ENCODE measurements at places on chromosomes 4 and X.

DNA sequence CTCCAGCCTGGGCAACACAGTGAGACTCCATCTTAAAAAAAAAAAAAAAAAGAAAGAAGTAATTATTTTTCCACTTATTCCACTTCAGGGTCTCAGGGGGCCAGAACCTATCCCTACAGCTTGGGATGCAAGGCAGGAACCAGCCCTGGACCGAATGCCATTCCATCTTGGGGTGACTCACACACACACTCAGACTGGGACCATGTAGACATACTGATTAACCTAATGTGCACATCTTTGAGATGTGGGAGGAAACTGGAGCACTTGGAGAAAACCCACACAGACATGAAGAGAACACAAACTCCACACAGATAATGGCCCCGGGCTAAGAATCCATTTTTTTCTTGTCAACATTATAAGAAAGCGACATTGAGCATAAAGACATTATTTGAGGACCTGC is 132.5 kb downstream of the PTTG2 start:
- DNase-seq = no peak

DNA sequence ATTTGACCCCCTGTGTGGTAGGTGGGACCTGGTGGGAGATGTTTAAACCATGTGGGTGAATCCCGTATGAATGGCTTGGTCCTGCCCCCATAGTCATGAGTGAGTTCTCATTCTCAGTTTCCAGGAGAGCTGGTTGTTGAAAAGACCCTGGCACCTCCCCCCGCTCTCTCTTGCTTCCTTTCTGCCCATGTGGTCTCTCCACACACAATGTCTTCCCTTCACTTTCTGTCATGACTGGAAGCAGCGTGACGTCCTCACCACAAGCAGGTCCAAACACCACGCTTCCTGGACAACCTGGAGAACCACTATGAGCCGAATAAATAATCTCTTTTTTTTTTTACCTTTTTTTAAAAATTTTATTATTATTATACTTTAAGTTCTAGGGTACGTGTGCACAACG is 3.5 kb upstream of the CSF2RA start:
- DNase-seq = no peak

GRCh38 chr4:167893531-167893930 is 198.8 kb upstream of the ANXA10 start:
- DNase-seq = no peak

- no peak for DNase-seq
Observed at GRCh38 chr4:83328521-83329187, 6.0 kb downstream of the HPSE start.

DNA sequence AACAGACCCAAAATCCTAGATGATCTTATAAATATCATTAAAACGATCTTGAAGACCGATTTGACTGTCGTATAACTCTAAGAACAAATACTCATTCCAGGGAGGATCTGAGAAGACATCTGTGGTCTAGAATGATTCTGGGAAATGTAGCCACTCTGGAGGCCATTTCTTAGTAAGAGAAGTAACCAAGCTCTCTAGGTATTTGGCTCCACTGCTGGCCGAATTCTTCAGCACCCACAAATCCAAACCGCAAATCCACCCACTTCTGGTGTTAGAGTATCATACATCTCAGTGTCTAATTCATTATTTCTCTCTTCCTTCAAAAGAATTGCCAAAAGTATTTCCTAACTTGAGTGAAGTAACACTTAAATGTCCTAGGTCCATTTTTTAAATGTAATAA is 23.9 kb downstream of the KLHL5 start:
- DNase-seq = no peak

DNA sequence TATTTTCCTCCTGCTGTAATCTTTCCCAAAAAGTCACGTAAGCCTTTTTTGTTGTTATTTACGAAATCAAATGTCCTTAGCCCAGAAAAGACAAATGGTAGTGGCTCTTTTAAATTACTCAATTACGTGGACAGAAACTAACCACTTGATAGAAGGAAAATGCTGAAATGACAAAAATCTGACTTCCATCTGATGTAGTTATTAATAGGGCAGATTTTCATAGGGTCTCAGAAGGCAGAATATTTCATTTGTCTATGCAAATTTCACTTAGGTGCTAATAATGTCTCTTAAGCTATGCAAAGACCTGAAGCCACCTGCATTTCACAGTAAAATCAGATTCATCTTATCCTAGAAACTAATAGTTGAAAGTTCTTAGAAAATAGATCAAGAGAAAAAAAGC is 295.7 kb downstream of the TMA16 start:
- DNase-seq = no peak

- no peak for DNase-seq
Observed at GRCh38 chr4:174037049-174037448, 246.4 kb downstream of the FBXO8 start.

GRCh38 chrX:11406109-11406765 is 113.0 kb downstream of the AMELX start:
- DNase-seq = no peak

- DNase-seq = no peak
Observed at GRCh38 chrX:2224161-2224560, 276.6 kb downstream of the DHRSX start.

- DNase-seq = no peak
Observed at GRCh38 chrX:103396186-103396585, 19.8 kb downstream of the BEX3 start.

DNA sequence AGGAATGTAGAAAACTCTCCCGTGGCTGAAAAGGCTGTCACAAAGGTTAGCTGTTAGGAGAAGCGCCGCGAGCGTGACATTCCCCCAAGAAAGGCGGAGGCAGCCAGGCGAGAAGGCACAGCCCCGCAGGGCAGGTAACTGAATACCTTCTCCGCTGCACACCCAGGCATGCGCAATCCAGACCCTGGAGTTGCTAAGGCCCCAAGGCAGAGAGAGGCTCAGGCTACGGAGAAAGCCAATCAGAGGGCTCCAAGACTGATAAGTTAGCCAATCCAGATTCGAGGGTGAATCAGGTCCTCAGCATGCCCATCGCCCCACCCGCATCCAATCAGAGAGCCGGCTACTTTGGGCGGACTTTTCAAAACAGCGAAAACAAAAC is 485 bp upstream of the CCNG2 start:
- DNase-seq = peak; percentile 95

DNA sequence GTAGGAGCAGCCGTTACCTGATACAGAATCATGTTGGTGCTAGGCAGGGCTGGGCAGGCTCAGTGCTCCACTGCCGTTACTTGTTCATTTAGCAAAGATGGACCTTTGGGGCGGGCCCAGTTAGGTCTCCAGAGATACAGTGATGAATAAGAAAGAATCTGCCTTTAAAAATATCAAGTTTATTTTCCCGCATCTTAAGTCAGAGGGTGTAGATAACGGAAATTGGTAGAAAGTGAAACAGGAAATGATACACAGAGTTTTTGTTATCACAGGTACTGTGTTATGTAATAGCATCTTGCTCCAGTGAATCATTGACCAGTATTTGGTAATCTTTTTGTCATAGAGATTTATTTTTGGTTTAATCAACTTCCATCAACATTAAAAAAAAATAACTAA is 5.5 kb downstream of the TMEM131L start:
- DNase-seq = no peak

DNA sequence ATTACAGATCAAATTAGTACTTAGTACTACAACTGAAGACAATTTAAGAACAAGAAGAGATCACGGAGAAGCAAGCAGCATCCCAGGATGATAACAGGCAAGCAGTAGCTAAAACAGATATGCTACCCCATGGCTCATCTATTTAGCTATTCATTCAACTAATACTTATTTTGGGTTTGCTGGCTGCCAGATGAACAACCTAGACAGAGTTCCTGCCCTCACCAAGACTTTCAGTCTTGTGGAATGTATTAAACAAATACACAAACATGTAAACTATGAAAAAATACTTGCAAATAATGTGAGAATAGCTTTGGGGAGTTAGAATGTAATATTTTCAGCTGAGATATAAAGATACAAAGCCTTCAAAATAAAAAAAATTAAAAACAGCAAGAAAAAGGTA is 2.4 kb upstream of the CORIN start:
- DNase-seq = no peak

GRCh38 chrX:46683048-46683447 is 75.9 kb downstream of the SLC9A7 start:
- no peak for DNase-seq

DNA sequence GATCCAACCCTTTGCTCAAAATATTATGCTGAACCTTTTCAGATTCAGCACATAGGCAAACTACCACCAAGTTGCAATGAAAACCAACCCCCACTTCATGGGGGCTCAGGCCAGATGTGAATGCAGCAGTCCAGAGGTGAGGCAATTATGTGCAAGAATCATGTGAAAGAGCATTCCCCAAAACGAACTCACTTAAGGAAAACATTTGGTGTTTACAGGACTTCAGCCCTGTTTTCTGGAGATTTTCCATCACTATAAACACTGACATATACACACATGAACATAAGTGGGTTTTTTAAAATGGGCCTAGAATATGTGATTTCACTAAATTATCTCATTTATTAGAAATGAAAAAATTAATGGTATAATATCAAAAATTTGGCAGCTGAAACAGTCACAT is 31.5 kb downstream of the BMP3 start:
- DNase-seq = no peak

GRCh38 chr4:127598656-127599055 is 34.1 kb upstream of the INTU start:
- DNase-seq = no peak

- no peak for DNase-seq
Observed at GRCh38 chr4:187158003-187158402, 434.3 kb upstream of the FAT1 start.

GRCh38 chrX:42973321-42973720 is 195.4 kb upstream of the PPP1R2C start:
- no peak for DNase-seq

DNA sequence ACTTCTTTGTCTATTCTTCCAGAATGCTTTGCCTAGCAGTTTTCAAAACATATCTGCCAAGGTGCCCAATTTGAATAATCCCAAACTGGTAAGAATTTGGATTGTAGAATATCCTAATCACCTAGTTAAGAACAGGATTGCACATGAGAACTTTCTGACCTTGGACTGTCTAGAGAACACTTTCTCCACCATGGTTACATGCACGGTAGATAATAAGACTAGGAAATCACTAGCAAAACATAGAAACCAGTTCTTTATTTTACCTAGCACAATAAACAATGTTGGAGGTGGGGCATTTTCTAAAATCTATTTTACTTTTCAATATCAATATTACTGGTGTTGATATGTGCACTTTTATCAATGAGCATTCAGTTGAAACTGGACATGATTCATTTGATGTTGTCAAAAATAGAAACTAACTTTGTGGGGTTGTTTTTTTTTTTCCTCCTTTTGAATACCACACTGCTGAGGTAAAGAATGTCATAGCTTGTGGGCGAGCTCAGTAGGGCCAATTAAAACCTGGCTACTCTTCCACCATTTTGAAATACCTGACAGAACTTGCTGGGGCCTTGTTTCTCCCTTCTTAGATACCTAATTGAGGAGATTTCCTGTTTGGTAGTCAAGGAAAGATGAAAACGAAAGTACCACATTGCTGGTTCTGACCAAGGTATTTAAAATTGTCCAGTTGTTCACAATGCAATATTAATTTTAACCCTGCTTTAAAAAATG is 10.4 kb downstream of the MID1IP1 start:
- DNase-seq = no peak

DNA sequence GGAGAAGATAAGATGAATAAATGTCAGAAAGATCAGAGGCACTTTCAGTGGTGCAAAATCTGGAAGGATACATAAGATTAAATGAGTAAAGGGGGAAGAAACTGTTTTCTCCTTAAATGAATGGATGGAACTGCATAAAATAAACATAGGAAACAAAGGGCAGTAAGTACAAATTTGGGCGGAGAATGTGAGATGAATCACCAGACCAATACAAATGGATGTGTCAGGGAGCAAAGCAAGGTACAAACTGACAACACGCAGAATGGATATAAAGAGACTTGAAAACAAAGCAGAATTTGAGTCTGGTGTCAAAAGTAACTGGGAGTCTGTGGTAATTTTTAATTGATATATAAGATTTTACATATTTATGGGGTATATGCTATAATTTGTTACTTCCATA is 175.3 kb upstream of the PCDH18 start:
- DNase-seq = no peak

- DNase-seq = no peak
Observed at GRCh38 chr4:152273343-152273742, 262.5 kb downstream of the FBXW7 start.

DNA sequence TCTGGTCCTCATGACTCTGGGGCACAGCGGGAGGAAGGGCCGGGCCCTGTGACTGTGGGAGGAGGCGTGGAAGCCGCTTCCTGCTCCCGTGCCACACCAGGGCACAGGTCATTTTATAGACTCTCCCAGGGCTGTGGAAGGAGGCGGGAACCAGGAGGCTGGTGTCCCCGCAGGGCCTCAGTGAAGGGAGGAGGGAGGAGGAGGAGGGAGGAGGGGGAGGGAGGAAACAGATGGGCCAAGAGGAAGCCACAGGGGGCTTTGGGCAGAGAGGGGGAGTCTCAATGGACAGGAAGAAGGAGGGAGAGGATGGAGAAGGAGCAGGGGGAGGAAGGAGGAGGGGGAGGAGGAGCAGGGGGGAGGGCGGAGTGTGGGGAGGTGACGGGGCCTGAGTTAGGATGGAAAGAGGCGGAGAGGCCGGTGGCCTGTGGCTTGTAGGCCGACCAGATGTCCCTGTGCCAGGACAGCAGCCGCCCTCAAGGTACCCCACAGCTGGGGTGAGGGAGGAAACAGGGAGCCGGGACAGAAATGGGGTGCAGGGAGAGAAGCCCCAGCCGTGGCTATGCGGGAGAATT is 6.2 kb upstream of the PLCXD1 start:
- no peak for DNase-seq

GRCh38 chr4:791898-792625 is 33.9 kb downstream of the CPLX1 start:
- DNase-seq = no peak

- no peak for DNase-seq
Observed at GRCh38 chrX:133666256-133666655, 251.0 kb upstream of the GPC4 start.

DNA sequence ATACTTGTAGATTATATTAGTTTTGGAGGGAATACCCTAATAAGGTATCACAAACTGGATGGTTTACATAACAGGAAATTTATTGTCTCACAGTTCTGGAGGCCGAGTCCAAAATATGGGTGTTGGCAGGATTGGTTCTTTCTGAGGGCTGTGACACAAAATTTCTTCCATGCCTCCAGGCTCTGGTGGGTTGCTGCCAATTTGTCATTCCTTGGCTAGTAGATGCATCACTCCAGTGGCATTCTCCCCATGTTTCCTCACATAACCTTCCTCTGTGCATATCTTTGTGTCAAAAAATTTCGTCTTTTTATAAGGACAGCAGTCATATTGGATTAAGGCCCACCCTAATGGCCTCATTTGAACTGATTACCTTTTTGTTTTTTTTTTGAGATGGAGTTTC is 49.3 kb downstream of the APELA start:
- no peak for DNase-seq

DNA sequence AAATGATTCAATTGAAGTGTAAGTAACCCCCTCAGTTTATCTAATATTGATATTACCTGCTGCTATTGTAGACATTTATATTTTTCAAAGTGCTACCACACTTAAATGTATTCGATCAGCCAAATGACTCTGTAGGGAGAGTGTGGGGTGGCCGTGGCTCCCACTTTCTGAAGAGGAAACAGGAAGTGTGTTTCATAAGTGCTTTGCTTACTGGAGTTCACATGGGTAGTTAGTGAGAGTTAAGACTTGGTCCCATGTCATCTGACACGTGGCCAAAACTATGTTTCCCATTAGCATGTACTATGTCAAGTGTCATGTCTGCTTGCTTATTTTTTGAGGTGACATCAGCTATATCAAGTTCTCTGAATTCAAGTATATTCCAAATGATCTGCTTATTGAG is 308.1 kb upstream of the GATB start:
- DNase-seq = no peak

Measured in stimulated activated CD8-positive, alpha-beta memory T cell treated with anti-CD3 and anti-CD28 coated beads, Interleukin-4, amount 100 ng/mL, for 1 hour (primary cell).